GM23338 (cell line): ENCODE measurements at places on chromosomes 7 and 10. TPM values are rescaled to one million over a fixed set of nuclear protein-coding genes. Genes with fewer than 3 reads are reported as not detected.

NRCAM gene
- polyA plus RNA-seq = 2.5 and 2.7 TPM in 2 replicates

EPO gene
- polyA plus RNA-seq = 0.97 and 1.0 TPM in 2 replicates

OLAH gene
- 0.12 TPM in 1 of 2 replicates, not detected in the other for polyA plus RNA-seq

ADRA2A gene
- polyA plus RNA-seq = 0.60 and 0.61 TPM in 2 replicates

GRM3 gene
- 0.40 and 0.79 TPM in 2 replicates for polyA plus RNA-seq

SFTPD gene
- 0.23 TPM in 1 of 2 replicates, not detected in the other for polyA plus RNA-seq

NPTX2 gene
- 8.1 and 8.2 TPM in 2 replicates for polyA plus RNA-seq

LLCFC1 gene
- polyA plus RNA-seq = not detected in 2 replicates

SGCE gene
- polyA plus RNA-seq = 53.5 and 54.8 TPM in 2 replicates

OR13A1 gene
- 0.09 and 0.21 TPM in 2 replicates for polyA plus RNA-seq

CTNNA3 gene
- 0.71 and 1.2 TPM in 2 replicates for polyA plus RNA-seq

ZNF467 gene
- 0.30 and 0.40 TPM in 2 replicates for polyA plus RNA-seq

MACROH2A2 gene
- polyA plus RNA-seq = 11.6 and 12.5 TPM in 2 replicates

CCDC172 gene
- polyA plus RNA-seq = 17.6 and 20.6 TPM in 2 replicates

SUN3 gene
- 1.0 TPM in 1 of 2 replicates, not detected in the other for polyA plus RNA-seq

DBNL gene
- 17.1 and 18.1 TPM in 2 replicates for polyA plus RNA-seq

PGAM2 gene
- 5.1 and 7.8 TPM in 2 replicates for polyA plus RNA-seq

STK17A gene
- polyA plus RNA-seq = 19.0 and 21.2 TPM in 2 replicates

CLDN4 gene
- 11.6 and 16.5 TPM in 2 replicates for polyA plus RNA-seq

HOXA7 gene
- 0.24 TPM in 1 of 2 replicates, not detected in the other for polyA plus RNA-seq

SLC25A13 gene
- 47.4 and 51.1 TPM in 2 replicates for polyA plus RNA-seq

ATOH7 gene
- polyA plus RNA-seq = 0.23 TPM in 1 of 2 replicates, not detected in the other

HYAL4 gene
- polyA plus RNA-seq = not detected in 2 replicates

FFAR4 gene
- polyA plus RNA-seq = 0.06 TPM in 1 of 2 replicates, not detected in the other

GRM8 gene
- 1.7 and 1.9 TPM in 2 replicates for polyA plus RNA-seq

CDHR3 gene
- polyA plus RNA-seq = 4.9 and 5.1 TPM in 2 replicates

COL13A1 gene
- 5.1 and 5.2 TPM in 2 replicates for polyA plus RNA-seq

TLX1 gene
- polyA plus RNA-seq = not detected in 2 replicates

EXOC6 gene
- polyA plus RNA-seq = 4.6 and 6.0 TPM in 2 replicates

HOXA3 gene
- not detected in 2 replicates for polyA plus RNA-seq

LDB1 gene
- polyA plus RNA-seq = 16.3 and 19.4 TPM in 2 replicates
